Non-pigmented ciliary epithelial cell (primary cell): ENCODE measurements at places on chromosomes 11 and 22.

GRCh38 chr11:6556139-6556949 is 47.1 kb downstream of the RRP8 start:
- no peak for DNase-seq

DNA sequence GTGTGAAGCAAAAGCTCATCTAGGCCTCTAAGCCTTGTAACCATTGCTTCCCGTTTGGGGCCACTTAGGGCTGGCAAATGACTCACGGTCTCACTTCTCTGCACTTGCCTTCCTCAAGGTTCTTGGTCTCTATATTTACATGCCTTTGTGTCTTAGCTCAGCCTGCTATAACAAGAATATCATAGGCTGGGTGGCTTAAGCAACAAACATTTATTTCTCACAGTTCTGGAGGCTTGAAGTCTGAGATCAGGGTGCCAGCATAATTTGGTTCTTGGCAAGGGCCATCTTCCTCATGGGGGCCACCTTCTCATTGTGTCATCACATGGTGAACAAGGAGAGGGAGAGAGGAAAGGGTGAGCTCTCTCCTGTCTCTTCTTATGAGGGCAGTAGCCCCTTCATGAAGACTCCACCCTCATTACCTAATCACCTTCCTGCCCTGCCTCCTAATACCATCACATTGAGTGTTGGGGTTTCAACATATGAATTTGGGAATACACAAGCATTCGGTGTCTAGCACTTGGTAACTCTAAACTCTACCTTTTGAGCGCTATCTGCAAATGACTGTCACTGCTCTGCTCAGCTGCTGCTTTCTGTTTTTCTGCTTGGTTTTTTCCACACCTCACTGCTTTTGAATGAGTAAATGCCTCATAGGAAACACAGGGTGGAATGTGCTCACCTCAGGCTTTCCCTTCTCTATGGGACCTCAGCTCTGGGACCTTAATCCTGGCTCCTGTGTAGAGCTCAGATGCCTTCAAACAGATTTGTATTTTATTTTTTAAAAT is 16.2 kb upstream of the ME3 start:
- peak; percentile 78 for DNase-seq

DNA sequence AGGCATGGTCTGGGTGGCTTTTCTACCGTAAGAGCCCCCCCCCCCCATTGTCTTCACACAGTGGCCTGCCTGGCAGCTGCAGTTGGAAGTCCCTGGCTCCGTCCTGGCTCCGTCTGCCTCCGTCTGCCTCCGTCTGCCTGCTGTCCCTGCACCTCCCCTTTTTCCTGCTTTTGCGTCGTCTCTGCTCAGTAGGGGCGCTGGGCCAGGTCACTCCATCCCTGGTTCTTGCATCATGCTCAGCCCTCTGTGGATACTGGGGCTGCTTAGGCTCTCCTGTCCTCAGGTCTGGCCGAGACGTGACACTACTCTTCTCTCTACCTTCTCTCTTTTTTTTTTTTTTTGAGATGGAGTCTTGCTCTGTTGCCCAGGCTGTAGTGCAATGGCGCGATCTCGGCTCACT is 27.8 kb downstream of the AP2A2 start:
- no peak for DNase-seq

DNA sequence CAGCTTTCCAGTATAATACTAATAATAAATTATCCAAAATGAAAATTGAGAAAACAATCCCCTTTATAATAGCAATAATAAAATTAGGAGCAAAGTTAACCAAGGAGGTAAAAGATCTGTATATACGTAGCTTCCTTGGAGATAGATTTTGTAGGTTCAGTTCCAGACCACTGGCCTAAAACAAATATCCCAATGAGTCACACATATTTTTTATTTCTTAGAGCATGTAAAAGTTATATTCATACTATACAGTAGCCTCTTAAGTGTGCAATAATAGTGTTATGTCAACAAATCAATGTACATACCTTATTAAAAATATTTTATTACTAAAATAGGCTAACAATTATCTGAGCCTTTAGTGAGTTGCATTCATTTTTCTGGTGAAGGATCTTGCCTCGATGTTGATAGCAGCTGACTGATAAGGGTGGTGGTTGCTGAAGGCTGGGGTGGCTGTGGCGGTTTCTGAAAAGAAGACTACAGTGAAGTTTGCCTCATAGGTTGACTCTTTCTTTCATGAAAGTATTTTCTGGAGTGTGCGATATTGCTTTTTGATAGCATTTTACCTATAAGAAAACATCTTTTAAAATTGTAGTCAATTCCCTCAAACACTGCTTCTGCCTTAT is 178.5 kb downstream of the ARHGAP42 start:
- no peak for DNase-seq

DNA sequence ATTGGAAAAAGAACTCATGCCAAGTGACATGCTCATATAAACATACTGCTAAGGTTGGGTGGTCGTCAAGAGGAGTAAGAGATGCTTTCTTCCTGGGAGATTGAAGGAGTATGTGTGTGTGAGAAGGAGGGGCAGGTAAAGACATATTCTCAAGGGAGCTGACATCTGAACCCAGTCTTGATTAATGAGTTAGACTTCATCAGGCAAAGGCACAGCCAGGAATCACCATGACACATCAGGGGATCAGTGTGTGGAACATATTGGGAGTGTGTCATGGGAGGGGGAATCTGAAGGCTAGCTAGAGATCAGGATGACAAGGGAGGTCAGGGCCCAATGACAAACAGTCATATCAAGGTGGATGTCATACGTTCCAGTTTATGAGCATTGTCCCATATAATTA is 14.9 kb downstream of the CNTF start:
- no peak for DNase-seq

DNA sequence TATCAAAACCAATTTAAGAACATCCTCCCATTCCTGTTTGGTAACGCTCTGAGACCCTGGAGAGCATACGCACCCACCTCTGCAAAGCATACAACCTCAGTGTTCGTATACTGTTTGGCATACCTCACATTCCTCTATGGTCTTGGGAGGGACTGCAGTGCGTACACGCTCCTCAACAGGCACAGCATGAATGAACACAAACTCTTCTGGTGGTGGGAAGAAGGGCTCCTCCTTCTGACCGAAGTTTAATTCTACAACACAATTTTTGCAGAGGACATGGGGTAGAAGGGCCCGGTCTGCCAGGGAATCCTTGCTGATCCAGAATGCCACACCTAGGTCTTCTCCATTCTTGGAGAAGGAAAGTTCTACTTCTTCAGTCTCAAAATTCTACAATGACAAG is 5.3 kb downstream of the HNRNPUL2 start:
- no peak for DNase-seq

DNA sequence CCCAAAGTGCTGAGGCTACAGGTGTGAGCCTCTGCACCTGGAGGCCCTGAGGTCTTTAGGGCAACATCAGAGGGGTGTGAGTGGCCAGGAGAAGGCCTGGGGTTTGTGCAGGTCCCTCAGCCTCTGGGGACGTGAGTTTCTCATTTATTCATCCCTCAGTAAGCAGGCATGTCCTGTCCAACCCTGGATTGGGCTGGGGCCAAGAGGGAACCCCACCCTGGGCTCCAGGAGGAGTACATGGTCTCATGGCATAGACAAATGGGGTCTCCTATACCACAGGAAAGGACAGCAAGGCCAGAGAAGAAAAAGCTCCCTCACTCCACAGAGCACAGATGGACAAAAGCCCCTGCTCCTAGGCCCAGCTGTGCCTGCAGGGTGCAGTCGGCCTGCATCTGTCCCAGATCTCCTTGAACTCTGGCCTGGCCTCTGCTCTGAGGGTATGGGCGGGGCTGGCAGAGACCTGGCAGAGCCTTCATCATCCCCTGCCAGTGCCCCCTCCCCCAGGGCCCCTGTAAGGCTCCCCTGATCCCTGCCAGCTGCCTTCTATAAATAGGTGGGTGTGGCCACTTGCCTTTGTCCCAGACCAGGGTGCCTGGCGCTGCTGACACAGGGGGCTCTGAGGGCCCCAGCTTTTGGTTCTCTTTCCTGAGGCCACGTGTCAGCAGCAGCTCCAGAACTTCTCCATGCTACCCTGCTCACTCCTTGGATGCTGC is 34.6 kb downstream of the A4GALT start:
- no peak for DNase-seq

- no peak for DNase-seq
These were observed 539 bp downstream of the SIRT3 start for GRCh38 chr11:235609-235996.

DNA sequence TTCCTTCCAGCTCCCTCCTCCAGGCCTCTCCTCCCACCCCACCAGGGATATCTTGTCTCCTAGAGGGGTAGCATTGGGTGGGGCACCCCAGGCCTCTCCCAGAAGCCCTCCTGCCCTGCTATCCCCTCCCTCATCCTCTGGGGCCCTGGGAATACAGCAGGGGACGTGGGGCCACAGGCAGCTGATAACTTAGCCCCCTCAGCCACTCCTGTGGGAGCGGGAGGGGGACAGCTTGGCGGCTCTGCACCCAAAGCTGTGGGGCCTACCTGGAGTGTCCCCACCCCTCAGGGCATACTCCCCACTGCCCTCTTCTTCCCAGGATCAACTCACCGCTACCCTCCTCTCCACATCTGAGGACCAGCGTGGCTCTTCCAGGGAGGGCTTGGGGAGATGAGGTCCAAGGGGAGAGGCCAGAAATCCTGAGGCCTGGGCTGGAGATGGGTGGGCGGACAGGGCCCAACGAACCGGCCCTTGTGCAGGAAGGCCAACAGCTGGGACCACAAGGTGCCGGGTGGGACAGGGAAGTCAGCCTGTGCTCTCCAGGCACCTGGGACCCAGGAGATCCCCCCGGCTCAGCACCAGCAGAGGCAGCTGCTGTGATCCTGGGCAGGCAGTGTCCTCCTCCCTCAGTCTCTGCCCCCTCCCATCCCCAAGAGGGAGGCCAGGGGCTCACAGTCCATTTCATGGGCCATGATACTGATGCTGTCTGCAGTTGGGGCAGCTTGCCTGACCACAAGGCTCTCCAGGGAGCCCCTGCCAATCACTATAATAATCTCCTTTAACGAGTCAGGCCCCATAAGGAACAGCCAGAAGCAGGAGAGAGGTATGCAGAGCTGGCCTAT is 23.2 kb downstream of the NEAT1 start:
- DNase-seq, result no peak

- no peak for DNase-seq
These were observed 23.8 kb downstream of the TEAD1 start for GRCh38 chr11:12698048-12698447.

DNA sequence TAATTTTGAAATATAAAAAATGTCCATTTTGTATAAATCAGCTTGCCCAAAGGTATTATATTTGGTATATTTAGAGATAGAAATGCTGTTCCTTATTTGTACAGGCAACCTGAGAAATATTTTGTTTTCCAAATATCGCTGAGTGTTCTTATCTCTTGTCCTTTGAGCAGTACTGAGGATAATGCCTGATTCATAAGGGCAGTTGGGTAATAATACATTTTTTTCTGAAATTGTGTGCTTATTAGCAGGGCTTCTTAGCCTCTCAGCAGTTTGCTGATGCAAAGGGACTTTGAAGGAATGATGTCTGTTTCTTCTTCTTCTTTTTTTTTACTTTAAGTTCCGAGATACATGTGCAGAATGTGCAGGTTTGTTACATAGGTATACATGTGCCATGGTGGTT is 69.1 kb downstream of the LDLRAD3 start:
- no peak for DNase-seq

- DNase-seq, result no peak
These were observed 232.0 kb downstream of the CEP164 start for GRCh38 chr11:117559698-117560097.

GRCh38 chr11:93113824-93114223 is 84.0 kb downstream of the SLC36A4 start:
- no peak for DNase-seq
